Right lung (tissue), 10 donors: ENCODE measurements at places on chromosomes 2 and 18.

DNA sequence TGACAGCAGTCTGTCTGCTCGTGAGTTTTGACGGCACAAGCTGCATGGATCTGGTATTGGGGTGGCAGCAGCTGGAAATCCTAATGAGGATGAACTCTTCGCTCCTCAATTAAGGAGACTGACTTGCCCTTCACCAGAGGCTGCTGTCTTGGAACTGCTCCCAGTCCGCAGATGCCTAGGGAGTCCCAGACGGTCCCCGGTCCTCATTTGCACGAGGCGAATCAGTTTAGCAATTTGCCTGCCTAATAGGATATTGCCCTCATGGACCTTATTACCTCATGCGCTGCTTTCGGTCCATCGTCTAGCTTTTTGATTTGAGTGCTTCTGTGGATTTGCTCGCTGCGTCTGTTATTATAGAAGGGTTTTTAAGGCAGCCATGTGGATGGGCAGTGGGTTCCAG lies 40.6 kb downstream of the ASAP2 start:
- no peak for DNase-seq

DNA sequence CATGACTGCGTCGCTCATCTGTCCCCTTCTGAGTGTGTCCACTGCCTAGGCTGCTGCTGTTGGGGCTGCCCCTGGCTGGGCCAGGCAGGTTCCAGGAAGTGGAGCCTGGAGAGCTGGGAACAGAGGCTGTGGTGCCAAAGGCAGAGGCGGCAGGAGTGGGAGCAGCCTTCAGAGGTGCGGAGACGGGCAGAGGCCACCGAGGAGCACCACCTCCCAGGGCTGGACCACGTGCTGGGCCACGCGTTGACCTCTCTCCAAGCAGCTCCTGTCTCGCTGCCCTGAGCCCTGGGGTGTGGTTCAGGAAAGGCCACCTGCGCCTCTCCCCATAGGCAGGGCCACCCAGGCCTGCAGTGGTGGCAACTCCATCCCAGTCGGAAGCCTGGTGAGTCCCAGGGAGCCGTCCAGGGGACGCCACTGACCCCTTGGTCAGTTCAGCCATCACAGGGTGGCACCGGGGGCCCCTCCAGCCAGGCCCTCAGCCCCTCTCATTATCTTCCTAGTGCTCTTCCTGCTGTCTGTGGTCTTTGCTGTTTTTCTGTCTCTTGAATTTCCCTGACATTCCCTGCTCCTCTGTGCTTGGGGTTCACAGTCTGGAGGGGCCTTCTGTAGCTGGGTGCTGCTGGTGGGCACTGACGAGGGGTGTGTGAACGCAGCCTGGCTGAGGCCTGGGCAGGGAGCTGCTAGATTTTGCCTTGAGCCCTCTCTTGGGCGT lies 122.8 kb upstream of the HS6ST1 start:
- no peak for DNase-seq

- DNase-seq = no peak
These were observed 109.0 kb upstream of the BZW1 start for GRCh38 chr2:200702646-200703118.

- peak; percentile 75 for DNase-seq
These were observed at the start of gene MYO1B for GRCh38 chr2:191245046-191245868. MYO1B (plus strand) TSS chr2:191245404; CDS start chr2:191276896, 31,492 bp downstream.

DNA sequence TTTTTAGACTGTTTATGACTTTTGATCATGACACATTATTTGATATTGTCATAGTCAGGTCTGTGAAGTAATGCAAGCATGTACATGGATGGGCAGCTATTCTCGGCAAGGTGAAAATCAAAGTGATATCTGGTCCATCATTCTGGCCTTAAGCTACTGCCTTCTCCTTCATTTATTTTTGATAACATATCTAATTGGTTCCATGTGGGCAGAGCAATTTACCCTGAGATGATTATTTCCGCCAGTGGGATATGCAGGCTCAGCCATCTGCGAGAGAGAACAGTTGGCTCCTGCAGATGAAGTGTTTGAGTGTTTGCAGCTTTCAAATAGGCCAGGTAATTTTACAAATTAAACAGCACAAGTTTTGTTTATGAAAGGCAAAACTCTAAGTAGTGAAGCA lies 116.4 kb downstream of the LYPD6 start:
- DNase-seq = no peak

DNA sequence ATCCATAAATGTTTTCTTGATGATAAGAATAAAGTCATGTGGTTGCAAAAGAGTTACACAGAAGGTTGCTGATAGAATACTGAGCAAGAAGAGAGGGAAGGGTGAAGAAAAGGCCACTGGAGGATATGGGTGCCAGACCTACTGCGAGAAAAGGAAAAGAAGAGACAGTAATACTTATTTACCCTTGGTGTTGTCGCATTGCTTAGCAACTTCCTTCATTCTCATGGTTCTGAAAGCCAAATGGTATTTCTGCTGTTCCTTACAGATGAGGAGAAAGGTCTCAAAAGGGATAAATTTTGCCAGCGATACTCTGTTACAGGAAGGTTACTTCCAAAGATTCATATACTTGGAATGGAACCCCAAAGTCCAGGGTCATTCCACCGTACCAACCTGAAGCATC lies 62.5 kb downstream of the LHCGR start:
- DNase-seq = no peak

GRCh38 chr18:49861659-49862058 lies 48.3 kb upstream of the ACAA2 start:
- no peak for DNase-seq

- DNase-seq = no peak
These were observed 215.0 kb downstream of the IRS1 start for GRCh38 chr2:226584518-226585055.

DNA sequence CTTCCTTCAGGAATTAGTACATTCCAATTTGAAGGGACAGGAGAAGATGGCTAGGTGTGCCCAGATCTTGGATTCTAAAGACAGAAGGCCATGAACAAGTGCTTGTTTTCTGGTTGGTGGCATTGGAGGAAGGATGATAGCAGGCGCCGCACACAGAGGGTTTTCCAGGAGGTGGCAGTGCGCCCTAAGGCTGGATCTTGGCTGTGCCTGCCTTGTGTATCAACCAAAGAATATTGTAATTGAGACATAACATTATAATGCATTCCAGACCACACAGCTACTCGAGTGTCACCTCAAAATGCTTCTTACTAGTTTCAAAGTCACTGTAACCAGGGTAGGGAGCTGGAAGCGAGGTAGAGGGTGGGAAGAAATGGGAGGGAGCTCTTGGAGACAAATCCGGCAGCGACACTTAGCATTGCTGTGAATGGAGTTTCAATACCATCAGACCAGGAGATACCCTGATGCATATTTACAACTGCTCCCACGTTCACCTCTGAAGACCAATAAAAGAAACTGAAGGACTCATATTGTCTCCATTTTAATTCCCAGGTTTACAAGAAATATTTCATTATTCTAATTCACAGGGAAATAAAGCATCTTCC lies 42.5 kb downstream of the CPO start:
- peak; percentile 56 for DNase-seq

DNA sequence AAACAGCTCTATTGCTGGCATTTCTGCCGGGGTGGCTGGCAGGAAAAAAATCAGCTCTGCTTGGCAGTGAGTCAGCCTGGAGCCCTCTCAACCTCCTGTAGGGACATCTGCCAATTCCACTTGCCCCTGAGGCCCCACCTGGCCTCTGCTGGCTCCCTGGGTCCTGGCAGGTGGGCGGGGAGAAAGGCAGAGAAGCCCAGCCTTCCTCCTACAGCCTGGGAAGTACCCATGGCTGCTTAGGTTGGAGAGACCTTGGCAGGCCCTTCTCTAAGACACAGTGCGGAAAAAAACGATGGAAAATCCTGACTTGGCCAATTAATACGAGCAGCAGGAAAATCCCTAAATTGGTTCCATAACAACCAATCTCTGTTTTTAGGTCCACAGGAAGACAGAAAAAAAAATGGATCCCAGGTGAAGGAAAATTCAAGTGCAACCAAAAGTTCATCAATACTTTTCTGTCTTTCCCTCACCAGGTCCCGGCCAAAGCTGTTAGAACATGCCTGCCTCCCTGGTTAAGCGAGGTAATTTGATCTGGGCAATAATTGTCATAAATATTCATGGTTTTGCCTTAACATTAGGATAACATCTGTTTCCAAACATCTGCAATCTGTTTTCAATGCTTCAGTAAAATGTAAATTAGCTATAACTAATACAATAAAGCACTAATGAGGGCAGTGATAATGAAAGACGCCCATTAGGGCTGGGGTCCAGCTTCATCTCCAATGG lies 245.9 kb downstream of the TFCP2L1 start:
- DNase-seq = peak; percentile 47

GRCh38 chr18:70058916-70059315 lies 111.2 kb upstream of the CD226 start:
- DNase-seq = no peak

DNA sequence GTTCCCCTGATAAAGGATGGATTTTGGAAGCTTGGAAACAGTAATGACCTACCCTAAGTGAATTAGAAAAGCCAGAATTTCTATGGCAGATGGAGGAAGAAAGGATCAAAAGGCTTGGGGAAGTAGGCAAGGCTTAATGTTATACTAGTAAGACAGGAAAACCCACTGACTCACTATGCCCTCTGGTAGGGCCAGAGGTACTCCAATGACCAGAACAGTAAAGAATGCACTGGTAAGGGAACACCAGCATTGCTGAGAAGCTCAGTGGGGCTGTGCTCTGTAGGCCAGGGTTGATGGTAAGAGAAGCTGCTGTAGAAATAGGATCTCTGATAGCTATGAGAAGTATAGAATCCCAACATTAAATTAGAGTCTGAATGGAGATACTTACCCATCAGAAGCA lies 126.4 kb downstream of the GFPT1 start:
- no peak for DNase-seq

DNA sequence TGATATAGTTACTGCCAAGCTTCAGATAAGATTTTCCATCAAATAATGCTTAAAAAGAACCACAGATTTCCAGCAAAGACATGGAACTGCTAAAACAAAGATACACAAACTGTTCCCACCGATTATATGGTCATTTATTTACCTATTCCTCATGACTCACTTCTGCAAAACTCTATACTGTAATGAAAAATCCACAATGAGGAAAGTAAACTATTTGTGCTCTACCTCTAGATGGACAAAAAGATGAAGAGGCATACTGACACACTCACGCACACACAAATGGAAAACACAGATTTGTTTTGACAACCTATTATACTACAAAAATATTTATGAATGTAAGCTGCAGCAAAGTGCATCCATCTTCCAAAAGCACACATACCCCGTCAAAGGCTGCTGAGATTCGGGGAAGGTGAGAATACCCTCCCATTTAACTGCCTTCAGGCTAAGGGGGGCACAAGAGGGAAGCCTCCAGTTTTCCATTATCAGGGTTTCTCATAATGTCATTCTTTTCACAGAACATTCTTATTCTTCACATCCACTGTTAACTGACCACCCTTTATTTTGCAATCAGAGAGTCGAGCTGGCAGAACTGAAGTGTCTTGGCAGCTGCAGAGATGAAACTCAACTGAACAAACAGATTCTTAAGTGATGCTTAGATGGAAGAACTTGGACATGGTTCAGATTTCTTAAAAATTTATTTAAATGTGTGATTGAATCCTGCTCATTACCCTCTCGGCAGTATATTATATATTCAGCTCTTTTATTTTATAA lies 115.9 kb upstream of the TANK start:
- DNase-seq = peak; percentile 42

DNA sequence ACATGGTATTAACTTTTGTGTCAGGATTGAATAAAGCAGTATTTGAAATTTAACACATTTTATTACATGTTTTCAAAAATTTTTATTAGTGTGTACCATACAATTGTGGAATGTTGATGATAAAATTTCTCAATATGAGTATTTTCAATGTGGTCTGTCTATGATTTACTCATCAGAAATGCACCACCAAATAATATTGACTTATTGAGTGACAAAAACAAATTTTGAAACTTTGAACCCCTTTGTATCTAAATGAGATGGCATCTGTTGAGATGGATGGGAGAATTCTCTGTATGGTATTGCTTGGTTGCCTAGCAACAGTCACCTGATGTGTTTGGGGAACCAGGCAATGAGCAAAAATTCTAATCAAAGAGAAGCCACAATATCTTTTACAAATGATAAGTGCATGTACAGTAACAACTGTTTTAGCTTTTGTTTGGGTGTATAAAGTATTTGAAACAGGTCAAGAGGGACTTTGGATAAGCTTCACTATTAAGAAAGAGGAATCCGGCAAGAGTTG lies 400.1 kb downstream of the CCDC85A start:
- DNase-seq = no peak

DNA sequence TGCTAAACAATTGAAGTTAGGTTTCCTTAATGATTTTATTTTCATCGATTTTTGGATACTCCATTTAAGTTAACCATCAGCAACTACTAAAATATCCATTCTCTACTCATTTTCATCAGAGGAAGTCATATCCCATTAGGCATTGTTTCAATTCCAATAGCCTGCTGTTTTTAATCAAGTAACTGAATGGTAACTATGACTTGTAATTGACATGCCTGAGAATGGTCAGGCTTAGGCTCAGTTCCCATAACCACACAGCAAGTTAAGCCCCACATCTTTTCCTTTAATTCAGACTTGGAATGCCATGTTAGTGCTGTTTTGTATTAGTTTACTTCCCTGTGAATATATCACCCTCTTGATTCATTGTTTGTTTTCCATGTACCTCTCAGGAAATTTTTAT lies 398.8 kb downstream of the ARHGAP15 start:
- no peak for DNase-seq

- no peak for DNase-seq
These were observed 289.8 kb upstream of the UBE2E3 start for GRCh38 chr2:180690611-180691010.

- DNase-seq = no peak
These were observed 1149.1 kb upstream of the NRXN1 start for GRCh38 chr2:52181080-52181479.

DNA sequence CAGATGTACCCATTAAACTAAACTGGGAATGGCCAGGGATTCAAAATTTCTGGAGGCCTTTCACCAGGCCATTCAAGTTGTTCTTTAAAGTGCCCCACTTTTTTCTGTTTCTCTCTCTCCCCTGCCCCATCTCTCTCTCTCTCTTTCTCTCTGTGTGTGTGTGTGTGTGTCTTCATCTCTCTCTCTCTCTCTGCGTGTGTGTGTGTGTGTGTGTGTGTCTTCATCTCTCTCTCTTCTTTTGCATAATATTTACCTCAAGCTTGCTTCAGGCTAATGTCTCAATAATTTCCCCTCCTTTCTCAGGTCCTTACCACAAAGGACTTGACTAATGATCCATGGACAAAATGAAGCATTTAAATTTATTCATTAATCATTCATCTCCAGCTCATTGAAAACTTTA lies 164.2 kb upstream of the KLHL14 start:
- DNase-seq = no peak

- DNase-seq = no peak
These were observed 101.8 kb downstream of the HS1BP3 start for GRCh38 chr2:20549144-20549543.

- no peak for DNase-seq
These were observed at the start of gene CCDC102B for GRCh38 chr18:68797871-68798270. CCDC102B (plus strand) TSS chr18:68798080; CDS start chr18:68836764, 38,684 bp downstream.

DNA sequence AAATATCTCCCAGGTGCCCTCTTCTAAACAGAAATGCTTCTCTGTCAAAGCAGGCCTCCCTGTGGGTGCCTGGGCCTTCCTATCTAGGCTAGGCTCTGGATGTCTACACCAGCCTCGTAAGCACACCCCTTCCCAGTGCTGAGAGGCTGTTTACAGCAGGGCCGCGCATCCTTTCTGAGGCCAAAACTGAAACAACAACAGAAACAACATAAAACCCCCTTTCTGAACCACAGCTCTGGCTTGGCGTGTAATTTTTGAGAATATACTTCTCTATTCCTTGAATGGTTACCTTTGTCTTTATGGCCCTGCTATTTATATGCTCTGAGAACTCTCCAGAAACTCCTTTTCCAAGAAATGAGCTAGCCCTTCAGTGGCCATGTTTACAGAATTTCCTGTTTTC lies 118.4 kb downstream of the BCL2L11 start:
- no peak for DNase-seq
